C1 segment of cervical spinal cord (tissue), 14 donors: ENCODE measurements at places on chromosomes 7 and 10.

- no peak for DNase-seq
These were observed 38.1 kb downstream of the FOXK1 start for GRCh38 chr7:4720225-4720624.

DNA sequence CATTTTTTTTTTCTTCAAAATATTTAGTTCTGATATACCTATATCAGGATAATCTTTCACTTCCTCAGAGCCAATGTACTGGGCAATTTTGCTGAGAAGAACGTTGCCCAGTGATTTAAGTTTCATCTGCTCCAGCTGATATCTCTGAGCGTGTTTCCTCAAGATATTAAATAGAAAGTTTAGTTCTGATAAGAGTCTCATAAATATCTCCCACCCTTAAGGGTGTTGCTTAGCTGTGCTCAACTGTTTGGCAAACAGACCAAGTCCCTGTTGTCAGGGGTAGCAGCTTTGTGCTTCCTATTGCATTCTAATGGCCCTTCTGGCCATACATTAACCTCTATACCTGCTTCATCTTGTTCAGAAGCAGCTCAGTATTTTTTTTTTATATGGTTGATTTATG lies 84.7 kb upstream of the GPR141 start:
- no peak for DNase-seq

DNA sequence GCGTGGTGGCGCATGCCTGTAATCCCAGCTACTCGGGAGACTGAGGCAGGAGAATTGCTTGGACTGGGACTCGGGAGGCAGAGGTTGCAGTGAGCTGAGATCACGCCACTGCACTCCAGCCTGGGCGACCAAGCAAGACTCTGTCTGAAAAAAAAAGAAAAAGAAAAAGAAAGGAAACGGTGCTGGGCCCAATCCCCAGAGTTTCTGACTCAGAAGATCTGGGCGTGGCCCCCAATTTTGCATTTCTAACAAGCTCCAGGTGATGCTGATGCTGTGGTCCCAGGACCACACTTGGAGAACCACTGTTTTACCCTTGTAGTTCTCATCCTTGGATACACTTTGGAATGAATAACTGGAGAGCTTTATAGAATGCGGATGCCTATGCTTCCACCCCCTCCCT lies 79.0 kb downstream of the C10orf105 start:
- no peak for DNase-seq

GRCh38 chr10:26335574-26336093 lies 102.5 kb upstream of the APBB1IP start:
- DNase-seq = no peak

GRCh38 chr10:106500925-106501525 lies 663.5 kb downstream of the SORCS1 start:
- DNase-seq = no peak

GRCh38 chr7:32564542-32564941 lies 69.3 kb downstream of the AVL9 start:
- no peak for DNase-seq

DNA sequence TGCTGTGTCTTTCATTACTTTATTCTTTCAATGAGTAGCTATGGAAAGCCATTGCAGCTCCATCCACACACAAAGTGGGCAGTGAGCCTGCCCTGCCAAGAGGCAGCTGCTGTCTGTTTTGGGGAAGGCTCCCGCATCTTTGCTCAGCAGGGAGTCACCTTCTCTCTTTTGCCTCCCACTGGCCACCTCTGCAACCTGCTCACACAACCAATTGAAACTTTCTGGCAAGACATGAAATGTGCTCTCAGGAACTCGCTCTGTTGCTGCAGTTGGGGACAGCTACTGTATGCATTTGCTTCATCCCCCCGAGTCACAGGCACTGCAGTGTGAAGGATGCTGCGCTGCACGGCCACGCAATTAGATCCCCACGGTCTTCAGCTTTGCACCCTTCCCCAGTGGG lies 244.8 kb upstream of the NFE2L3 start:
- DNase-seq = no peak

- no peak for DNase-seq
These were observed 29.5 kb downstream of the WASL start for GRCh38 chr7:123719197-123719721.

- DNase-seq = no peak
These were observed 202.8 kb upstream of the SMIM30 start for GRCh38 chr7:113321201-113321600.

DNA sequence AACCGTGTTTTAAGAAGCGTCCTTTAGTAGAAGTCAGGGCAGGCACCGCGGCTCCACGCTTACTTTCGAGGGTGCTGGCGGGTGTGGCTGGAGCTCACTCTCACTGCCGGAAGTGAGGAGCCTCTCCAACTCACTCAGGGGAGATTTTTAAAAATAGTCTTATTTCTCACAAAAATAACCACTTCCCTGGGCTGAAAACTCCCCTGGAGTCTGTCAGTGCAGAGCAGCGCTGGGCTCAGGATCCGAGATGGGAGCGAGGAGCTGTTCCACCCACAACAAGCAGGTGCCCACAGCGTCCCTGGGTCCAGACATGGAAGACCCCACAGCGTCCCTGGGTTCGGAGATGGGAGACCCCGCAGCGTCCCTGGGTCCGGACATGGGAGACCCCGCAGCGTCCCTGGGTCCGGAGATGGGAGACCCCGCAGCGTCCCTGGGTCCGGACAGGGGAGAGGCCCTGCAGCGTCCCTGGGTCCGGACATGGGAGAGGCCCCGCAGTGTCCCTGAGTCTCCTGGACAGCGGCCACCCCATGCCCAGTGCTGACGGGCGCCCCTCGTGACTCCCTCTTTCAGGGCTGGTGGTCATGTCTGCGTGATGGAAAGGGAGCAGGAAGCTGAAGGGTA lies 51.2 kb downstream of the VIPR2 start:
- no peak for DNase-seq

GRCh38 chr7:39493934-39494333 lies 72.3 kb upstream of the YAE1 start:
- DNase-seq = no peak

DNA sequence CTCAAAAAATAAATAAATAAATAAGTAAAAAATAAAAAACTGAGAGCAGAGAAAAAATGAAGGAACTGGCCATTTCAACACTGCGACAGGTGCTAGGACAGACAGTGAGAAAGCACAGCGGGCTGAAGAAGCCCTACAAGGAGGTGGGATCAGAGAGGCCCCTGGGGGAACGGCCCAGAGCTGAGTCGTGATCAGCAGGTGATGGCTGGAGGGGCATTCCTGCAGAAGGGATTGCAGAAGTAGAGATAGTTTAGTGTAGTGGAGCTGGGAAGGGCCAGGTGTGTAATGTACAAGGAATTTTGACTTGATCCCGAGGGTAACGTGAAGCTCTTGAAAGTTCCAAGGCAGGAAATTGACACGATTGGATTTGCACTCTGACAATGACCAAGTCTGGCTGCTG lies 112.1 kb downstream of the CUL2 start:
- no peak for DNase-seq

GRCh38 chr7:117963264-117964197 lies 90.3 kb upstream of the CTTNBP2 start:
- DNase-seq = no peak

- DNase-seq = no peak
These were observed 151.8 kb downstream of the TCERG1L start for GRCh38 chr10:131159771-131160170.

DNA sequence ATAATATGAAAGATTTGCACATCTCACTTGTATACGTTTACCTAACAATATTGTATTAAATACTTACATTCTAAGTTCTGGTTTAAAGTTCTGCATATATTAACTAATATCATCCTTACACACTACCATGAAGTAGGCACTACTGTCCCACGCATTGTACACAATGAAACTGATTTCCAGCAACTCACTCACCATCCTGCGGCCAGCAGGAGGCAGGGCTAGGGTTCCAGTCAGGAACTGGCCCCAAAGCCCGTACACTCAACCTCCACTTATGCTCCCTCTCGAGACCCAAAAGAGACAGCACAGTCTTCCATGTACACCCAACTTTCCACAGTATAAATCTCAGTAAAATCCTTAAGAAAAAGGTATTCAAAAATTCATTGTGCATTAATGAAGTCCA lies 41.4 kb downstream of the GRID1 start:
- no peak for DNase-seq

DNA sequence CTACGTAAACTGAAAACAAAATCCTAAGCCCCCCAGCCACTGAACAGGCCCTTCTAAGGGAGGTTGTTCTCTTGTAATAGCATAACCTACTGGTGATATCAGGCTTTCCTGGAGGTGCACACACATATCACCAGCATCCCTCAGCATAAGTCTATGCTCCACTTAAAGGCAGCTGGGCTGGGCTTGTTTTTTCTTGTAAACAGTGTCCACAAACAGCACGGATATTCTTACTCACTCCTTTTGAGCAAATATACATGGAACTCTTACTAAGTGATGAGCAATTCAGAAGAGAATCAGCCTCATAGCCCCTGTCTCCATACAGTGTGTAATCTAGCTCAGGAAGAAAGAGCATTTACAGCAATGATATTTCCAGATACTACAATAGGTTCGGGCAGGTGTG lies 2.4 kb downstream of the LRIT1 start:
- DNase-seq = no peak

GRCh38 chr10:14560274-14560673 lies 214.4 kb downstream of the FAM107B start:
- DNase-seq = no peak

GRCh38 chr10:61747307-61747706 lies 84.6 kb downstream of the CABCOCO1 start:
- no peak for DNase-seq

DNA sequence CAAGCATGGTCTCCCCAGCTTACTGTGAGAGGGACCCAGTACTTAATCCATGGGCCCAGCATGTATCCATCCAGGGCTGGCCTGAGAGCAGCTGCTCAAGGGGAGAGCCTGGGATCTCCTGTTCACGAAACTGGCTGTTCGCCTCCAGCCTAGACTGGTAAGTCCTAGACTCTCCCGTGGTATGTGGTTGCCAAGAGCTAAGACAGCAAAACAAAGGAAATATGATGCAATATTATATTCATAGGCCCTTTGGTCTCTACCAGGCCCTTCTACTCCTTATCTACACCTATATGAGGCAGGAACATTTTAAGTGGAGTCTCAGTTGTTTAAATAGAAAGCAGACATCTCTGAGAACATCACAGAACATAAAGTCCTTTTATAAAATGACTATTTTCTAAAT lies 28.9 kb upstream of the STK17A start:
- no peak for DNase-seq

GRCh38 chr7:127582361-127582760 lies 3.0 kb downstream of the GCC1 start:
- DNase-seq = peak; percentile 12

DNA sequence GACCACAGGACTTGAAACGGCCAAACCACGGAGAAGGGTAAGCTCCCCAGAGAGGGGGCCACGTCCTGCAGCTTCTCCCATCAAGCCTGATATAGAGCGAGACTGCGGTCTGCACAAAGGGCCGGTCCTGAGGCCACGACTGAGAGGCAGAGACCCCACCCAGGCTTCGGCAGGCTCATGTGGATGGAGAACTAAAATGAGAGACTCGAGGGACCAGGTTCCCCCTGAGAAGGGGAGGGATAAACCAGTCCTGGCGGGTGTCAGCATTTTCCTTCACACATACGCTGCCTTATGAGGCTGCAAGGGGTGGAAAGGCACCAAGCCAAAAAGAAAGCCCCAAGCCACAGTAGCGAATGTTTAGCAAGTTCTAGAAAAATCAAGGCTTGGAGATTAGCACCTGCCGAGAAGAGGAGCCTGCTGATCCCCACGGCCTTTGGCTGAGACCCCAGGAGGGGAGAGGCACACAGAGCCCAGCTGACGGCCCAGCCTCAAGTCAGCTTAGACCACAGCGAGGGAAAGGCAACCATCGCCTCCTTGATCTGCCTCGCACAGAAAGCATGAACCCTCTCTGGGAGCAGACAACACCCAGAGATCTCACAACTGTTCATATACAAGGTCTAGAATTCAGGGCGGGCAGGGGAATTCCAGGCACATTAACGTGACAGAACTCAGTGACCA lies 92.6 kb upstream of the RNF32 start:
- no peak for DNase-seq

GRCh38 chr10:115049318-115049717 lies 43.8 kb upstream of the ATRNL1 start:
- DNase-seq = no peak

- DNase-seq = no peak
These were observed 50.2 kb downstream of the CDK1 start for GRCh38 chr10:60828489-60828852.

GRCh38 chr7:151012031-151012692 lies 12.1 kb downstream of the ATG9B start:
- no peak for DNase-seq

DNA sequence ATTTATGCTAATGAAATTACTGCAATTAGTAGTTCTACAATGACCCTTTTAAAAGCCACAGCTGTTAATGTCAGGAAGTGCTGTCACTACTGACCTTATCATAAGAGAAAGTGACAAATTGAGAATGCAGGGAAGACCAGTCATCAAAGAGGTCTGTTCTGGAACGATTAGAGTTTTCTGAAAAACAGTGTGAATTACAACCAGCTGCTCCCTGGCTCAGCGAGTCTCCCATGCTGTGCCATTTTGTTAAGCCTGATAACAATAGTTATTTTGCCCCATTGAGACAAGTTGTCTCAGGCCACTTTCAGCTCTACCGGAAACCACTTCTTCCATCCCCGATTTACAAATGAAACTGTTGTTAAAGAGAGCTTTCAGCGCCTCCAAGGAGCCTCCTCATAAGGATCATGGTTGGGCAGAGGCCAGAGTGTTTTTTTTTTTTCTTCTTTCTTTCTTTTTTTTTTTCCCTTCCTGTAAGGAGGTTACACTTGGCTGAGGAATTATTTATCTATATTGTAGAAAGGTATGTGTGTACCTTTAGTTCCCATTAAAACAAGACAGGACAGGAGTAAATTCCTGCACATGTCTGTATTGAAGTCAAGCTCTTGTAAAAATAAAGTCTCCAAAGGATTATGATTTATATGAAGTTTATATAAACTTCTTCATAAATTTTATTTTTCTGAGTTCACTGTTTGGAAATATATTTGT lies 173.6 kb downstream of the CDCA7L start:
- no peak for DNase-seq

- no peak for DNase-seq
These were observed 587.2 kb downstream of the SORCS1 start for GRCh38 chr10:106577266-106577665.

DNA sequence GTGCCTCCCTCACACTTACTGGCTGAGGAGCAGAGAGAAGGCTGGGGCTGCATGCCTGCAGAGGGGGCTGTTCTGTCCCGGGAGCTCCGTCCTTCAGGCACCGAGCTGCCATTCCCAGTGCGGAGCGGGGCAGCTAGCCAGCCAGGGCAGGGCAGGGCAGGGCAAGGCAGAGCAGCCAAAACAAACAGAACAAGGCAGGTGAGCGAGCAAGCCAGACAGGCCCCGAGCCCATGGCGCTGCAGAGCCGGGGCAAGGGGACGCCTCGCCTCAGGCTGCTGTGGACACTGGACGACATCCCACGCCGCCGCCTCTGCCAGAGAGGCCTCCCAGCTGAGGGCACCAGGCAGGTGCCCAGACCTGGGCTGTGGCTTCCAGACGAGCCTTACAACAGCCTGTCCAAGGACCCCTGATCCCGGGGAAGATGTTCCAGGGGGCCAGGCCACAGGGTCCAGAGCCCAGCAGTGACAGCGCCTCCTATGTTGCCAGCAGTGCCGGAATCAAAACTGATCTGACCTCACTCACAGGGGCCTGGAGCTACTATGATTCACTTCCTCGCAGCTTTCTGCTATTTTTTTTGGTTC lies 8.2 kb upstream of the NDST2 start:
- DNase-seq = no peak

- no peak for DNase-seq
These were observed 8.4 kb downstream of the DBNL start for GRCh38 chr7:44052771-44053365.
